ENCODE measurements at places on chromosomes 4 and X.
A peak's percentile ranks its signal among the peaks of the same experiment; 100 is the strongest.

GRCh38 chr4:7004331-7004730, 38.8 kb upstream of the TADA2B start:
- no peak for DNase-seq

- no peak for DNase-seq
Measured at GRCh38 chr4:80182237-80182866, 15.0 kb upstream of the PRDM8 start.

GRCh38 chr4:7070729-7071511, 3.1 kb upstream of the GRPEL1 start:
- DNase-seq = peak; percentile 66

DNA sequence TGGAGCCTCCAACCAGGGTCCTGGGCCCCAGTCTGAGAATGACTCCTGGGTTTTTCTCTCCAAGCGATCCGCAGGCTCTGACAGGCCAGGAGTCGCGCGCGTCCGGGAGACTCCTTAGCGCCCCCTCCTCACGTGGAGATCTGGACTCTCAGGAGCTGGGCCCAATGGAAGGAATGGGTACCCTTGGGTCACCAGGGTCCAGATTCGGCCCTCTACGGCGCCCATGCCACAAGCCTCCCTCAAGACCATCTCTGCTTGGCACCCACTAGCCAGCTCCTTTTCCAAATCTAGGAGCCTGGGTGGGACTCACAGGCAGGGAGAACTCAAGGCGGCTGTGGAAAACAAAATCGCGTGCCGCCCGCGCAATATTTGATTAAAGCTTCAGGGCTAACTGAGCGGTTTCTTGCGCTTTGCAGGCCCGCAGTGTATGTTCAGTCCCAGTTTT, 7.1 kb downstream of the HAND2 start:
- peak; percentile 38 for DNase-seq

- DNase-seq = peak; percentile 12
Measured at GRCh38 chrX:103877571-103877970, 45.5 kb upstream of the RAB9B start.

DNA sequence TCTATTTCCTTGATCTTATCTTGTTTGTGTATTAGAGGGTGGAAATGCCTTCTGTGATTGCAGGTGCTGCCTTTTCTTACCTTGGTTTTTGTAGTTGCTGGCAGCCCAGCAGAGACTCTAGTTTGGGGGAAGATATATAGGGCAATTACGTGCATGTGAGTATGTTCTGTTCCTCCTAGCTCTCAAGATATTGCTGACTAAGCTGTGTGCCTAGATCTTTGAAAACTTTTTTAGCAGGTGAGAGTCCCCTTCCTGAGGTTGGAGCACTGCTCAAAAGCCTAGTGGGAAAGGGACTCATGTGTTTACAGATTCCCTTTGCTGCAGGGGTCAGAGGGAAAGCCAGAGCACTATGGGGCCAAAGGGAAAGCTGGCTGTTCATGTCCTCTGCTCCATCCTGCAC, 136.1 kb downstream of the VSIG4 start:
- DNase-seq = no peak

- DNase-seq = peak; percentile 76
Measured at GRCh38 chrX:13894888-13895565, 78.1 kb upstream of the GPM6B start.

GRCh38 chrX:119635179-119635578, 29.0 kb upstream of the NKRF start:
- no peak for DNase-seq

- no peak for DNase-seq
Measured at GRCh38 chrX:149818652-149819051, 36.9 kb downstream of the MAGEA9 start.
